ENCODE measurements at places on chromosomes 2 and 18. TPM values are rescaled to one million over a fixed set of nuclear protein-coding genes. Genes with fewer than 3 reads are reported as not detected.

Gene ALPG
- total RNA-seq: not detected

Gene KIAA2012
- total RNA-seq: not detected

Gene DPP10
- total RNA-seq: 0.78 TPM

Gene AMER3
- total RNA-seq: not detected

Gene HAAO
- total RNA-seq: not detected

Gene TXNDC2
- 0.34 TPM for total RNA-seq

Gene SLC5A6
- total RNA-seq: 49.7 TPM

Gene CFC1B
- not detected for total RNA-seq

Gene TYMS
- total RNA-seq: 32.8 TPM

Gene ATOH8
- not detected for total RNA-seq

Gene FER1L5
- 0.34 TPM for total RNA-seq

Gene GALR1
- total RNA-seq: not detected

Gene LINC00305
- not detected for total RNA-seq

Gene PRADC1
- 12.0 TPM for total RNA-seq

Gene SCYGR4
- not detected for total RNA-seq

Gene RELCH
- total RNA-seq: 6.4 TPM

Gene C2orf78
- total RNA-seq: not detected

Gene LYG2
- not detected for total RNA-seq

Gene HOXD12
- total RNA-seq: not detected

Gene BMP10
- not detected for total RNA-seq

Gene SLC23A3
- total RNA-seq: 0.11 TPM

Gene ASB18
- not detected for total RNA-seq

Gene AQP12B
- total RNA-seq: not detected

Gene GRP
- total RNA-seq: not detected

Gene MRO
- not detected for total RNA-seq

Gene BCL11A
- total RNA-seq: 4.6 TPM

Gene GLI2
- 0.39 TPM for total RNA-seq

Gene SNORC
- 1.2 TPM for total RNA-seq

Gene CPS1
- 14.5 TPM for total RNA-seq

Gene AKAIN1
- not detected for total RNA-seq

Gene POMC
- total RNA-seq: not detected

Gene ACTR1B
- 53.5 TPM for total RNA-seq

Gene LBX2
- 1.2 TPM for total RNA-seq

Gene OTOS
- not detected for total RNA-seq

Gene TOGARAM2
- total RNA-seq: not detected

Gene DCDC2C
- not detected for total RNA-seq

Gene FBLN7
- 0.23 TPM for total RNA-seq

Gene SPATA3
- total RNA-seq: not detected
